ENCODE measurements at places on chromosomes 7 and 10. TPM values are rescaled to one million over a fixed set of nuclear protein-coding genes. Genes with fewer than 3 reads are reported as not detected.

GRCh38 chr7:149799397-149800168, 26.2 kb upstream of the ZNF467 start:
- DNase-seq: peak; percentile 66

GRCh38 chr7:159093351-159093971, 51.2 kb downstream of the VIPR2 start:
- no peak for DNase-seq

DNA sequence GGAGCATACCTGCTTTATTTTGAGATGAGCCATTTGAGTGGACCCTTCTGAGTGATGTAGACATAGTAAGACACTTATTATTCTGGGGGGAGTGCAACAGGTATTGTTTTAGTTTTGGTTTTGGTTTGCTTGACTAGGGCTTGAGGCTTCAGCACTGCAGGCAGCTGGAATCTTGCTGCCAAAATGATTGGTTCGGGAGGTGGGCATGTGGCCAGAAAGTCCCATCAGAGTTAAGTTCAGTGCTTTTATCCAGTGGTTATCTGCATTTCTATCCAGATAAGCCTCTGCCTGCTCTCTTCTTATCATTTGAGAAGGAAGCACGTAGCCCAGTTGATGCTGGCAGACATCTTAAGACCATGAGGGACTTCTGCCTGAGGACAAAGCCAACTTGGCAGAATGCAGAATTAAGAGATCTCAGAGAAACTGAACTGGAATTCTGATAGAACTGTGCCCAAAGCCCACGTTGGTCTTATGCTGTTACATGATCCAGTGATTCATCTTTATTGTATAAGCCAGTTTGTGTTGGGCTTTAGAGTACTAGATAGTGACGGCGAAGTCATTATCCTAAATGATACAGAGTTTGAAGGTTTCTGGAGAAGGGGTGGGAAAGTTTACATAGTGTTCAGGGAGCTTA, 9.6 kb upstream of the JAZF1 start:
- DNase-seq: no peak

- no peak for DNase-seq
These were observed 1197.7 kb upstream of the LRRN3 start for GRCh38 chr7:109893231-109893630.

The EMX2 gene
- total RNA-seq: not detected

Measured in left colon (tissue), 2 donors.